A549 (cell line): ENCODE measurements at places on chromosomes 11 and 22.

GRCh38 chr11:121446752-121447156 lies 5.4 kb upstream of the SORL1 start:
- no peak for DNase-seq

- DNase-seq = no peak
Observed at GRCh38 chr11:131964698-131965483, 594.5 kb downstream of the NTM start.

DNA sequence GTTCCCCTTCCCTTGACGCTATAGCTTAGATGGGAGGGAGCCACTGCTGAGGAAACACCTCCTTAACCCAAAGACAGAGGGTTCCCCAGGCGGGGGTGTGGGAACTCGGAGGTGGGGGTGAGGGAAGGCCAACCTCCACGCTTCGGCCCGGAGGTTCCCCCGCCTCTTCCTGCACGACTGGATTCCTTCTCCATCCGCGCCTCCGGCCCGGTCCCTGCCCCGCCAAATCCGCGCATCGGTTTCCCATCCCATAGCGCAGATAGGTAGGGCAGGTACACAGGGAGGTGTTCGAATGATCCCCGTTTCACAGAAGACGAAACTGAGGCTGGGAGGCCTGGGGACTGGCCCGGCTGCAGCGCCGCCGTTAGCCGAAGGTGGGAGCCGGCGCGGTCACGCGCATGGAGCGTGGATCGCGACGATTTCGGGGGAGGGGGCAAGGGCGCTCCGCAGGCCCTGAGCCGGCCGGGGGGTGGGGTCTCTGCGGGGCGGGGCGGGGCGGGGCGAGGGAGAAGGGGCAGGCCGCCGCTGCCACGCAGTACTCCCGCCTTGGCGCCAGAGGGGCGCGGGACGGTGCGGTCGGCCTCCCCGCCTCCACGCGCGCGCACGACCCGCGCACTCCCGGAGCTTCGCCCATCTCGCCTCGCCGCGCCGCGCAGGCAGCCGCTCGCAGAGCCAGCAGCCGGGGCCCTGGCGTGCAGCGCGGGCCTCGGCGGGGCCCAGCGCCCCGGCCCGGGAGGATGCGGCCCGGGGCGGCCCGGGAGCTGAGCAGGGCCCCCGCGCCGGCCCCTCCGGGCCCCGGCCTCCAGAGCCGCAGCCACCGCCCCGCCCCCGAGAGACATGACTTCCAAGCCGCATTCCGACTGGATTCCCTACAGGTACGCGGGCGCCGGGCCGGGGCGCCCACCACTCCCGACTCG lies at the start of gene TUB:
Gene TUB, plus strand, starts transcription at position 538 of the 917 bp plus-strand sequence. Its CDS starts 300 bp downstream, at position 838.
- DNase-seq = peak; percentile 19

DNA sequence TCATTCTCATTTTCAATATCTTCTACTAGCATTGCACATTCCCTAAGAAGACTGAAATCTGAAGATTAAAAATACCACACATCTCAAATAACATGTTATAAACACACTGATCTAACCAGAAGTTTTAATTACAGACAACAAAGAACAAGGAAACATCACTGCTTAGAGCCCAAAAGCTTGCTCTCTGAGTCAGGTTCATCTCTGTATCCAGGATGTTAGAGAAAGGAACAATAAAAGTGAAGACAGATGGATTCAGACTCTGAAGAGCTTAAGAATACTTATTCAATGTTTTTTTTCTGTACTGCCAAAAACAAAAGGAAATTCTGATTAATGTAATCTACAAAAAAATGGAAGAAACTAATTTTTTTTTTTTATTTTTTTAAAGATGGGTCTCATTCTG lies 16.5 kb downstream of the RDX start:
- DNase-seq = no peak

GRCh38 chr11:16883174-16883573 lies 131.0 kb downstream of the PLEKHA7 start:
- no peak for DNase-seq

DNA sequence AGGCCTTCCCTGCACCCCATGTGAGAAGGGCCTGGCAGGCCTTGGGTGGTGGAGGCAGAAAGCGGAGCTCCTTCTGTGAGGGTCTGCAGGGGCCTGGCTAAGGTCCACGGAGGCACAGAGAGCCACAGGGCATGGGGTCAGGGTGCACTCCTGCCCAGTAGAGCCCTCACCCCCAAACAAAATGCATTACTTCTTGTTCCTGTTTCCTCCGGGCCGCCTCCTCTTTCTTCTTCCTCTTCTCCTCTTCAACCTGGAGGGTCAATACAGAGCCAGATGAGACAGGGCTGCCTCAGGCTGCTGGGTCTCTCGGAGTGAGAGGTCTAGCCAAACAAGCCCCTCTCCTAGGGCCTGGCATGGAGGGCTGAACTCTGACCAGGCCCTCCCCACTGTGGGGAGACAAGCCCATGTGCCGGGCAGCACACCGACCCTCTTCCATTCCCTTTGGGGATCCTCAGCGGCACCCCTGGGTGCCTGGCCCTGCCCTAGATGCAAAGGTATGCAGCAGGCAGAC lies 10.3 kb upstream of the NAP1L4 start:
- DNase-seq = no peak

GRCh38 chr11:27281276-27281675 lies 81.7 kb downstream of the CCDC34 start:
- no peak for DNase-seq

DNA sequence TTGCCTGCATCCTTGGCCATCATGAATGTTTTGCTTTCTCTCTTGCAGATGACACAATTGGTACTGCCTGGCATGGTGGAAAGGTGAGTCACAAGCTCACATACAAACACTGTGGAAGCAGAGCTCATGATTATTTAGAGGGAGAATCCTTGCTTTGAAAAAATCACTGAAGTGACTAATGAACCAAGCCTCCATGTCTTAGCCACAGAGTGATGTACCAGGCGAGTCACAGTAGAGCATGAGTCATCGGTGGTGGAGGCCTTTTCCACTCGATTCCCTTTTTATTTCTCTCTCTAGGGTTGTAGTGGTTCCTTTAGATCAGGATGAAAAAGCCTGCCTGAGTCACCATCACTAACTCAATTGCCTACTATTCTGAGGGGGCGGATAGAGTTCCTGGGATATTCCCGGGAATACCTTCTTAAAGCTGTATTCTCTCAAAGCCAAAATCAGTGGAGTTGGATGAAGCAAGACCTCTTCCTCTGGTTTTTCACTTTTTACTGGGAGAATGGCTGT lies 49.6 kb upstream of the ALKBH3 start:
- peak; percentile 84 for DNase-seq

DNA sequence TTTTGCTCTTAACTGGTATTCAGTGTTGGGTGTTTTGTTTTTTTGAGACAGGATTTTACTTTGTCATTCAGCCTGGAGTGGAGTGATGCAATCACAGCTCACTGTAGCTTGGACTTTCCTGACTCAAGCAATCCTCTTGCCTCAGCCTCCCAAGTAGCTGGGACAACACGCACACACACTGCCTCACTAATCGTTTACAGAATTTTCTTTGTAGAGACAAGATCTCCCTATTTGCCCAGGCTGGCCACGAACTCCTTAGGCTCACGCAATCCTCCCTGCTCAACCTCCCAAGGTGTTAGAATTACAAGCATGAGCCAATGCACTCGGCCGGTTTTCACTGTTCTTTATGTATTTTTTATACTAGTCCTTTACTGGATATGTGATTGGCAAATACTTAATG lies 51.0 kb upstream of the IGLL5 start:
- peak; percentile 6 for DNase-seq

- DNase-seq = no peak
Observed at GRCh38 chr11:19868281-19868821, 155.7 kb downstream of the NAV2 start.

GRCh38 chr11:114195981-114196731 lies 100.0 kb upstream of the NNMT start:
- no peak for DNase-seq

DNA sequence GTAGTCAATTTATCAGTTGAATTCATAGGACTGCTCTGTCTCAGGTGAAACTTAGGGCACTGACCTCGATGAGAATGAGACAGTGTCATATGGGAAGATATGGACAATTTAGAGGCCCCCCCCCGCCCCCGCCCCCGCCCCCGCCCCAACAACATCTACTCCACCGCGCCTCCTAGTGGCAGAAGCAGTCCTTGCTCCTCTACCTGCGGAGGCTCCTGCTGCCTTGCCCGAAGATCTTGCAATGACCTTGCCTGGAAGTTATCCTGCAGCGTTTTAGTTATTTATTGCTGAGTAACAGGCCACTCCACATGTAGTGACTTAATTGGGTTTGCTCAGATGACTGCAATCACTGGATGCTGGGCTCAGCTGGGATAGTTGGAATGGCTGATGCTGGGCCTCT lies 15.2 kb downstream of the SERPINH1 start:
- DNase-seq = peak; percentile 37

DNA sequence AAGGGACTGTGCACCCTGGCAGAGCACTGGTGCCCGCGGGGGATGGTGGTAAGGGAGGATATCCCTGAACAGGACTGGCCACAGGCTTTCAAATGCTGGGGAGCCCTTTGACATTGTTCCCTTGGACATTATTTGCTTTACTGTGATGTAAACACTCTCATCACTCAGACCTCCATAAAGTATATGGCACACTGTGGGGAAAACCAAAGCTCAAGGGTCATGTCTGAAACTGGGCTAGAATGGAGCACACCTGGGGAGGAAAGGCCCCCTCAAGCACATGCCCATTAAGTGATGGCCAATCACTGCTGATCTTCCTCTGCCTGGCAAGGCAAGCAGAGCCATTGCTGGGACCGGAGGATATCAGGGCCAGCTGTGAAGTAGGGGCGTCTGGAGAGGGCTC lies 60.9 kb upstream of the TENM4 start:
- DNase-seq = no peak

- DNase-seq = no peak
Observed at GRCh38 chr22:44427611-44428470, 70.2 kb downstream of the RTL6 start.

GRCh38 chr22:46293577-46294260 lies 3.0 kb upstream of the GTSE1 start:
- DNase-seq = no peak

- no peak for DNase-seq
Observed at GRCh38 chr11:65297026-65297672, 17.5 kb upstream of the CDC42EP2 start.

DNA sequence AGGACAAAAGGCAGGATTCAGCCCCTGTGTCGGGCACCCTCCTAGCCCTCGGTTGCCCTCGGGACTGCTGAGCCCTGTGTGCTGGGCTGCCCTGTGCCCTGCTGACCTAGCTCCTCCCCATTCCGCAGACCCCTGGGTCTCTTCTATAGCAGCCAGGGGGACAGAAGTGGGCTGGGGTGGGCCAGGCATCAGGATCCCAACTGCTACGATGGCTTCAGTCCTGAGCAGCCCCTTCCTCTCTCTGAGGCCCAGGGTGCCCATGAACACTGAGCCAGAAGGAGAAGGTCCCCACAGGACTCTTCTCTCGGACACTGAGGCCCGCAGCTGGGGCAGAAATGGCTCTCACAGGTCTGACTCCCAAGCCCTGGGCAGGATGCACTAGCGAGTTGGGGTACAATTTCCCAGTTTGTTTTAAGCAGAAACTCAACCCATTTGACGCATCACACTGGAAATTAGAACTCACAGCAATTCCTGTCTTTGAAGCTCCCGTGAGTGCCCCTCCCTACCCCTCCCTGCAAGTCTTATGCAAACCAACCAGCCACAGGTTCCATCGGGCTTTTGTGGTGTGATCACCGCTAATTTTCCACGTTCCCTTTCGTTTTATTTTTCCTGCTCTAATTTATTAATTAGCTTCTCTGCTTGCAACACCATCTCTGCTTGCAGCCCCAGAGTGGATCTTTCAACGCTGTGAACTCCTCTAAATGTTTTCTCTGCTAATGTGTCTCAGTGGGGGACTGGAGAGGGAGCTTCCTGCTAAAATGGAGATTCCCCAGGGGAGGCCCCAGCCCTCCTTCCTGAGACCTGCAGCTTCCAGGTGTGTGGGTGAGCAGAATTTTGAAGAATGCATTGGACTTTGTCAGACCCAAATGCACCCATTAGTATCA lies 56.7 kb downstream of the PHF21B start:
- DNase-seq = no peak

GRCh38 chr22:23168391-23169042 lies 11.8 kb upstream of the BCR start:
- no peak for DNase-seq

GRCh38 chr22:28179392-28179791 lies 260.3 kb upstream of the PITPNB start:
- DNase-seq = no peak

GRCh38 chr11:74626130-74626529 lies 33.7 kb downstream of the POLD3 start:
- no peak for DNase-seq

GRCh38 chr11:18522388-18522787 lies 4.4 kb downstream of the TSG101 start:
- peak; percentile 50 for DNase-seq

DNA sequence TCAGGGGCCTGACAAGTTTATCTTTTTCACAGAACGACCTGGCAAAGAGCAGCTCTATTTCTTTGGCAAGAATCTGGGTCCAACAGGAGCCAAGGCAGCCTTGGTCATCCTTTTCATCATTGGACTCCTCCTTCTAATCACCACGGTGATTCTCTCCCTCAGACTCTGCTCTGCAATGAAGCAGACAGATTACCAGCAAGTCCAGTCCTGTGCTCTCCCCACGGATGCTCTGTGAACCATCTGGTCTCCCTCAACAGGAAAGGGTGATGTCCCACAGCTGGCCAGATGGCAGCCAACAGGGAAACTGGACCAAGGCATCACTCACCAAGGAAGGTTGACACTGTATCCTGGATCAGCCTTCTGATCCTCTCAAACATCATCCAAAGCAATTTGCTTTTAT lies 17.0 kb upstream of the PANX1 start:
- DNase-seq = no peak

GRCh38 chr11:102361086-102362031 lies 14.3 kb downstream of the BIRC2 start:
- no peak for DNase-seq

DNA sequence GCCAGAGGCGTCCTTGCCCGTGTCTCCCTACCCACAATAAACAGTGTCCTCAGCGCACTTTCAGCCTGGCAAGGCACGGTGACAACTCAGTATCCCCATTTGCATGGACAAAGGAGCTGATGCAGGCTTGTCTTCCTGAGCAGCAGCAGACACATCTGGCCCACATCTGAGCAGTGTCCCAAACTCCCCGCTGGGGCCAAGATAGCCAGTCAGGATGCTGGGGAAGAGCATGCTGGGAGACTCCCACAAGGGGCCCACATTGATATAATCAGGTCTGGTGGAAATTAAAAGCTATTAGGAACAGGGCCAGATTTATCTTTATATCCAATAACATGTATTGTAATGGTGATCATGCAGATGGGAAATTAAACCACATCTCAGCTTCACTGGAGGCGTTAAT lies 24.7 kb downstream of the DSCAML1 start:
- DNase-seq = no peak

GRCh38 chr11:2215561-2216399 lies 44.2 kb upstream of the TH start:
- no peak for DNase-seq
